Heart left ventricle (tissue), 16 donors: ENCODE measurements at places on chromosomes 13 and 19. TPM values are rescaled to one million over a fixed set of nuclear protein-coding genes. Genes with fewer than 3 reads are reported as not detected.
A peak's percentile ranks its signal among the peaks of the same experiment; 100 is the strongest.

RFX2 gene
- 8.5 TPM for total RNA-seq

CLEC17A gene
- total RNA-seq, result 0.10 TPM

LGALS7 gene
- total RNA-seq, result not detected

GRCh38 chr19:40923934-40924391 lies 41.9 kb upstream of the CYP2A7 start:
- no peaks in the 10 kb centered on the region for H3K36me3 ChIP-seq
- H3K27ac ChIP-seq, result no peak overlapping the region
- no peaks in the 10 kb centered on the region for H3K4me1 ChIP-seq
- no peak for DNase-seq
- H3K4me3 ChIP-seq, result no peak overlapping the region

- no peaks in the 10 kb centered on the region for H3K27me3 ChIP-seq
- H3K4me3 ChIP-seq, result peak overlapping the region; percentile 68
- peaks cover 4% of the 10 kb centered on the region for H3K36me3 ChIP-seq
- peaks cover 4% of the 10 kb centered on the region for H3K4me1 ChIP-seq
- no peak overlapping the region for H3K27ac ChIP-seq
- DNase-seq, result peak; percentile 7
Measured at GRCh38 chr13:113584870-113585671, 518 bp downstream of the TFDP1 start.

DNA sequence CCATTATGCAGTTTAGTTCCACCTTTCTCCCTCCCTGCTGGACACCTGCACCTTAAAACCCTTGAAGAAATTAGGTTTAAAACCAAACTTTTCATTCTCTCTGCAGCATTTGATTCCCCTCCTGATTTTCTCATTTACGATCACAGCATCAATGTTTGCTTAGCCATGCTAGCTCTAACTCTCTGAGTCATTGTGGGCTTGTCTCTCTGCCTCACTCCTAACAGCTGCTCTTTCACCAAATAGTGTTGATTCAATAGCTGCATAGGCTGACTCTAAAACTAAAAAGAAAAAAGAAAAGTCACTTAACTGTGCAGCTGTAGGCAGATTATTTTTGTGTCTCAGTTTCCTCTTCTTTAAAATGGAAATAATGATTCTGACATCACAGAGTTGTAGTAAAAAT lies 1124.9 kb downstream of the DIAPH3 start:
- no peaks in the 10 kb centered on the region for H3K27me3 ChIP-seq
- no peaks in the 10 kb centered on the region for H3K4me1 ChIP-seq
- no peak overlapping the region for H3K27ac ChIP-seq
- no peak overlapping the region for H3K4me3 ChIP-seq
- DNase-seq, result no peak
- no peaks in the 10 kb centered on the region for H3K36me3 ChIP-seq

- H3K4me1 ChIP-seq, result peaks cover 16% of the 10 kb centered on the region
- no peak overlapping the region for H3K4me3 ChIP-seq
- DNase-seq, result no peak
- no peak overlapping the region for H3K27ac ChIP-seq
- peaks cover 16% of the 10 kb centered on the region for H3K36me3 ChIP-seq
Measured at GRCh38 chr19:5131506-5132205, 162.7 kb downstream of the KDM4B start.

DNA sequence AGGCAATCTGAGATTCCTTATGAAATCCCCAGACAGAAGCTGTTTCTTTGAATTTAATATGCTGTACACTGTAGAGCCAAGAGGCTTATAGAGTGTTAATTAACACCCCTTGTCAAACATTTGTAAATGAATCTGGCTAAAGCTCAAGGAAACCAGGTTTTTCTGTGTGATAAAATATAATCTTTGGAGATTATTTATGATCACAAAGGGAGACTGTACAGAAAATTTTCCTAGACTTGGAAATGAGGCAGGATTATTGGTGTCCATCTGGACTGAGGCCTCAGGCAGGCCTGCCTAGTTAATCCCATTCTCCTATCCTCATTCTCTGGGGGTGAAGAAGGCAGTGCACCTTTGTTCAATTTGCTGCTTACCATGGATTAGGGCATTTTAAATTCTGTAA lies 17.8 kb downstream of the KL start:
- DNase-seq, result no peak
- no peaks in the 10 kb centered on the region for H3K36me3 ChIP-seq
- no peaks in the 10 kb centered on the region for H3K27me3 ChIP-seq
- H3K4me3 ChIP-seq, result no peak overlapping the region
- H3K4me1 ChIP-seq, result no peaks in the 10 kb centered on the region

DNA sequence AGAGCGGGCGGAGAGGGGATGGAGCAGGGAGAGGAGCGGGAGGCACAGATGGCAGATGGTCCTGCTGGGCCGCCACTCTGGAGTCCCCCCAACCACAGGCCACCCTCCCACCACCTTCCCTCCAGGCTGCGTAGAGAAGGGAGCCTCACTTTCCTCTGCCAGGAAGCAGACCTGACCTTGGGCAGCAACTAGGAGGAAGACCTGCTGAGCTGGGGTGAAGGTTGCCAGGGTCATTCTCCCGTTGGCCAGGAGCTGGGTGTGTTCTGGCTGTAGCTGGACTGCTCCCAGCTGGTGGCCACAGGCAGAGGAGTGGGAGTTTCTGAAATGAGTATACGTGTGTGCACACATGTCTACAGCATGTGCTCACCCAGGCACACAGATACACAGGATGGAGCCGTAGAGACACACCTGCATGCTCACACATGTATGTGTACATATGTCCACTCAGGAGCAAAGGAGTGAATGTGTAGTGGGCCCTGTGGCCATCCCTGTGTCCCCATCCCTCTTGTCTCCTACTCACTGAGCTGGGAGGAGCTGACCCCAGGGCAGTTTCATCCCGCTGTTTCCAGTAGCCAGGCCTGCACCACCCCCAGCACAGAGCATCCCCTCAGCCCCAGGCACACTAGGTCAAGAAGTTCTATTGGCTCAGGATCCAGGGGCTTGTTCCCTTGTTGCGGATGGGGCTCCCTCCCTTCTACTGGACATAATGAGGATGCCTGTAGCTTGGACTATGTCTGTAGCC lies 53.0 kb downstream of the CHST8 start:
- no peak overlapping the region for H3K27ac ChIP-seq
- no peaks in the 10 kb centered on the region for H3K27me3 ChIP-seq
- no peak overlapping the region for H3K4me3 ChIP-seq
- no peak for DNase-seq
- H3K4me1 ChIP-seq, result no peaks in the 10 kb centered on the region

DNA sequence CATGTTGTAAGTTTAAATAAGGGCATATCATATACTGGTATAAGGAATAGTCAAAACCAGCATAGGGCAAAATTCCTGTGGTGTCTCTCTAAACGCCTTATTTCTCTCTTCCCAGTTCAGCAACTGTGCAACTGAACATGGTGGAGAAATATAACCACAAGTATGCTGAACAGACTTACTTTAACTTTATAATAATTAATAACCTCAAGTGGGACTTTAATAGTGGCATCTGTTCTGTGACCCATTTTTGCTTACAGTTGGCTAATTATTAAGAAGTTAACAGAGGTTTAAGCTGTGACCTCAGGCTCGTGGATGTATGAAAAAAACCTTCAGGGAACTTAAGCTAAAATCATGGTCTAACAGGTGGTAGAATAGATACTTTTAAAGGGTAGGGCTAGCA lies 54.3 kb downstream of the MICU2 start:
- H3K4me1 ChIP-seq, result no peaks in the 10 kb centered on the region
- no peak overlapping the region for H3K27ac ChIP-seq
- no peaks in the 10 kb centered on the region for H3K36me3 ChIP-seq
- no peak for DNase-seq
- H3K4me3 ChIP-seq, result no peak overlapping the region

- no peak overlapping the region for H3K27ac ChIP-seq
- H3K4me3 ChIP-seq, result no peak overlapping the region
- no peaks in the 10 kb centered on the region for H3K27me3 ChIP-seq
- no peaks in the 10 kb centered on the region for H3K36me3 ChIP-seq
Measured at GRCh38 chr13:59706101-59706976, 457.4 kb downstream of the DIAPH3 start.

DNA sequence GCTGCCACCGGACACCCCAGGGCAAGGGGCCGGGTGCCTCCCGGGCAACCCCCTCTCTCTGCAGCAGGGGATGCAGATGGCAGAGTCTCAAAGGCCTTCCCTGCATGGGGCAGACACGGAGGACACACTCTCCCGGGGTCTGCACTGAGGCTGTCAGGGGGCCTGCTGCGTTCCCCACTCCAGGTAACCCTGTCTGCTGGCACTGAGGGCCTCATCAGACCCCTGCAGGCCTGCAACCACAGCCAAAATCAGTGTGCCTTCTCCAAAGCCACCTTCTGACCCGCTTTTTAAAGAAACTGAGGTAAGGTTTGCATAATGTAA lies 93.9 kb downstream of the GNG7 start:
- H3K4me1 ChIP-seq, result no peaks in the 10 kb centered on the region
- DNase-seq, result no peak
- H3K27me3 ChIP-seq, result no peaks in the 10 kb centered on the region
- no peaks in the 10 kb centered on the region for H3K36me3 ChIP-seq

DNA sequence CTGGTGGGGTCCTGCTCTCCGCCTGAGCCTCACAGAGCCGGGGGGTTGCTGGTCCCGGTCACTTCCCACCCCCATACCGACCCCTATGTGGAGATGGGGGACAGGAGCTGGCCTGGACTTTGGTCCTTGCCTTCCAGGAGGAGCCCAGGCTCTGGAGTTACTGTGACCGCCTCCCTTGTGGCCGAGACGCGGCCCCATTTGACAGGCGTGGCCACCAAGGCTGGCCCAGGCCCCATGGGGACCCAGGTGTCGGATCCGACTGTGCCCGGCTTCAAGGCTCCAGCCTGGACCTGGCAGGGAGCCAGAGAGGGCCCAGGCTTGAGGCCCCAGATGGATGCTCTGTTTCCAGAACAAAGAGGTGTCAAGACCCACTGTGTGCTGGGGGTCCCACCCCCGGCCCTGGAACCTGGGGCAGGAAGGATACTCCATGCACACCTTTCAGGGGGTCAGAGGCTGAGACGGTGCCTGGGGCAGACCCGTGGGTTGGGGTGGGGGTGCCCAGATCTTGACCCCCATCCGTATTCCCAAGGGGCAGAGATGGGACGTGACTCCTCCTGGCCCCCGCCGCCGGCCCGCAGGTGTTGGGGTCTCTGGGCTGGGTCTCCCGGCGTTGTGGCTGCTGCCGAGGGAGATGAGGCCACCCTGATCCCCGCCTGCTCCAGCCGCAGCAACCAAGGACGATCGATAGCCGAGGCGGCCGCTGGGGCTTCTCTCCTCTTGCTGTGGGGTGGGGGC lies 47.8 kb upstream of the TCF3 start:
- H3K27me3 ChIP-seq, result peaks cover 32% of the 10 kb centered on the region
- DNase-seq, result no peak
- H3K4me1 ChIP-seq, result no peaks in the 10 kb centered on the region
- no peak overlapping the region for H3K4me3 ChIP-seq
- no peak overlapping the region for H3K27ac ChIP-seq

GRCh38 chr19:30968210-30968609 lies 381.0 kb downstream of the TSHZ3 start:
- DNase-seq, result no peak
- no peaks in the 10 kb centered on the region for H3K36me3 ChIP-seq
- H3K4me3 ChIP-seq, result no peak overlapping the region
- no peaks in the 10 kb centered on the region for H3K4me1 ChIP-seq
- no peak overlapping the region for H3K27ac ChIP-seq

DNA sequence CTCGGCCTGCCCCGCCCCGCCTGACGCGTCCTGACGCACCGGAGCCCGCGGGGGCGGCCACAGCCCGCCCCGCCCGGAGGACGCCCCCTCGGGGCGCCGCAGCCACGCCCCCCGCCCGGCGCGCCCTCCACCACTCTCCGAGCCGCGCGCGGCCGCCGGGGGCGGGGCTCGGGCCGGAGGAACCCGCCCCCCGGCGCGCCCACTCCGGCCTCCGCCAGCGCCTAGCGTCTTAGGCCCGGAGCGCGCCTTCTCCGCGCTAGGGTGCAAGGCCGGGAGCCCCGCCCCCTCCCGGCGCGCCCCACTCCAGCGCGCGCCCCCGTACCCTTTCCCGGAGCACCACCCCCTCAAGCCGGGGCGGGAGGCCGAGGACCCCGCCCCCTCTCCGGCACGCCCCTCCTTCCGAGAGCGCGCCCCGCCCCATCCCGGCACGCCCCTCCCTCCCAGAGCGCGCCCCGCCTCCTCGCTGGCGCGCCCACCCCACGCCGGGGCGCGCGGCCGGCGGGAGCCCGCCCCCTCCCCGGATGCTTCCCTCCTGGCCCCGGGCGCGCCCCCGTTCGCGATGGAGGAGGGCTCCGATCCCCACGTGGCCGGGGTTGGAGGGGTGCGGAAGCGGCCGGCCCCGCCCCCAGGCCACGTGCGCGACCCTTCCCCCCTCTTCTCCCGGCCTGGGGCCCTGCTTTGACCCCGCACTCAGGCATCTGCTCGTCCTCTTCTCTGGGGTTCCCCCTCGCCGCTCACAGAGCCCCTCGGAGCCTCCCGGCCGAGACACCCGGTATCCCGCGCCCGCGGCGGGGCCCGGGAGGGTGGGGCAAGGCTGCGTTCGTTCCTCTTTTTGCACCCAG lies 480 bp upstream of the KLF16 start:
- H3K27me3 ChIP-seq, result no peaks in the 10 kb centered on the region
- peak overlapping the region; percentile 81 for H3K27ac ChIP-seq
- H3K36me3 ChIP-seq, result no peaks in the 10 kb centered on the region
- H3K4me1 ChIP-seq, result peaks cover 22% of the 10 kb centered on the region
- peak; percentile 96 for DNase-seq

DNA sequence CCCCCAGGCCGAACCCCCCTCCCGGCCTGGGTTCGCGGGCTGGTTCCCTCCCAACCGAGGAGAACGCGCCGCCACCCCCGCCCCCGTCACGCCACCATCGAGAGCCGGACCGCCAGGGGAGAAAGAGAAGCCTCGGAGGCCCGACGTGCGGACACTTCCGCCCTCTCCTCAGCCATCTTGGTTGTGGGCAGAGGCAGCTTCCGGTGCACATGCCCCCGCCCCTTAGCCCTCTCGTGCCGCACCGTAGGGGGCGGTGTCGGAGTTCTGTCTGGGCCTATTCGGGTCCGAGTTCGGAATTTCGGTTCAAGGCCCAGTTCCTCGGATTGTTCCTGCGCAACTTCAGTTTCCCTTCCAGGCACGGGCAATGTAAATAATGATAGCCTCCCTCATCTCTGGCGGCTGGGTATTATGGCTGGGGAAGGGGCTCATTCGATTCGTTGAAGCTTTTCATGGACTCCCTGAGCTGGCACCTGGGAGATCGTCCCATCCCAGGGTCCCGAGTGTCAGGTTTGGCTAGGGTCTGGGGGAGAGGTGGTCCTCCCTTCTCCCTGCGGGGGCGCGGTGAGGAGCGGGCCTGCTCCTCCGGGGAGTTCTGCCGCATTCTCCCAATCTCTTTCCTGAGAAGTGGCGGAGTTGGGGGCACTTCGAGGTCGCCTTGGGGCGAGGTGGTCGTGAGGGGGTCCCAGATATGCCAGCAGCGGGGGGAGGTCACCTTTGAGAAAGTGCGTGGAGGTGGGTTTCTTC lies at the start of the genes IER2 and STX10:
IER2 (plus strand) TSS at position 225 of the 744 bp plus-strand sequence. CDS start 2,776 bp downstream, outside the sequence.
STX10 (minus strand) TSS at position 189 of the 744 bp plus-strand sequence. CDS start 202 bp downstream, outside the sequence.
- H3K27ac ChIP-seq, result peak within 1 kb of the TSS; percentile 98
- DNase-seq, result peak; percentile 97
- H3K27me3 ChIP-seq, result no peaks in the 10 kb centered on the region
- H3K4me3 ChIP-seq, result peak within 1 kb of the TSS; percentile 96
- peaks cover 11% of the 10 kb centered on the region for H3K4me1 ChIP-seq

DNA sequence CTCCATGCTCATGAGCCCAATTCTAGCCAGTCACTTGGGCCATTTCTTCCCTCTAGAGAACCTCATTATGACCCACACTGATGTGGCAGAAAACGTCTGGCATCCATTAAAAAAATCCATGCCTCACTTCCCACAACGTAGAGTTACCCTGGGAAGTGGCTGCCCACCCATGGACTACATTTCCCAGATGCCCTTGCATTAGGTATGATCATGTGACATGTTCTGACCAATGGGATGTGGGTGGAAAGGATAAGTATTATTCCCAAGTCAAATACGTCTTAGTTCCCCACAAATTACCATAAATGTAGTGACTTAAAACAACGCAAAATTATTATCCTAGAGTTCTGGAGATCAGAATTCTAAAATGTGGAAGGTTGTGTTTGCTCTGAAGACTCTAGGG lies 47.9 kb upstream of the ZNRF4 start:
- no peaks in the 10 kb centered on the region for H3K36me3 ChIP-seq
- no peak overlapping the region for H3K4me3 ChIP-seq
- H3K4me1 ChIP-seq, result no peaks in the 10 kb centered on the region
